ENCODE measurements at places on chromosomes 1 and 21.

DNA sequence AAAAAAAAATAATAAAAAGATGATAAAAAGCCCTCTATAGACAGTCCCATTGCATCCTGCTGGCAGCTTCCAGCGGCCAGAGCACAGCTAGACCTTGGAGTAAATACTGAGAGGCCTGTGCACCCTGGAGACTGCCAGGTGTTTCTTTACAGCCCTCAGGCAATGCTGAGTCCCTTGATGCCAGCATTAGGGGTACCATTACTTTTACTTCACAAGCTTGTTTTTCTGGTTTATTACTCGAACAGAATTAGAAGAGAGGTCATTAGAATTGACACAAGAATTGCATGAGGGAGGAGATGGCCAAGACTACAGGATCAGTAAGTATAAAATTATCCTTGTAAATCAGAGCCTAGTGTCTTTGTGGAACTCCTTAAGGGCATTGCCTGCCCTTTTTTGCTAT, 43.6 kb downstream of the AKNAD1 start:
- no peak for DNase-seq

DNA sequence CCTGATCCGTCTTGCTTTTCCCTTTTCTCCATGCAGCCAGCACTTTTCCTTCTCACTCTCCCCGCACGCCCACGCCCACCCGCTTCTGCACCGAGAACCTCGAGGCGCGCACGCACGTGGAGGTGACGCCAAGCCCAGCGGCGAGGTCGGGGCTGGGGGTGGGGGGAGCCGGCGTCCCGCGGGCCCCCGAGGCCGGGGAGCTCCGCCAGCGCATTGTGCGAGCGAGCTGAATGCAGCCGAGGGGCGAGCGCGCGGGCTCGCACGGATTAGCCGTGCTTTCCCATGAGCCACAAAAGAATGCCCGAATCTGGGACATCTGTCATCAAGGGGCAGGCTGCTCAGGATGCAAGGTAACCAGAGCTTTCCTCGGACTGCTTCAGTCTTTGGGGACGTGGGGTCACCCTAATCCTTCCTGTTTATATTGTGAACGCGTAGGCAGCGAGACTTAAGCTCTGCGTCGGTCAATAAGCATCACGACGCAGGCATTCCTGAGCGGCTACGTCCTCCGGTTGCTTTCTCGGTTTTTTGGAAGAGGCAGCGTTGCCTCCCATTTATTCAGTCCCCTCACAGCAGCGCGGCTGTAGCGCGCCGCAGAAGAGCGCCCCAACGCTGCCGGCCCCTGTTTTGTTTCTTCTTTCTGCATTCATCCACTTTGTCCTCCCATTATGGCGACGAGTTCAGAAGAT, 67.3 kb upstream of the AKT3 start:
- DNase-seq, result peak; percentile 59

GRCh38 chr1:20555758-20556120, 3.4 kb downstream of the FAM43B start:
- DNase-seq, result no peak

DNA sequence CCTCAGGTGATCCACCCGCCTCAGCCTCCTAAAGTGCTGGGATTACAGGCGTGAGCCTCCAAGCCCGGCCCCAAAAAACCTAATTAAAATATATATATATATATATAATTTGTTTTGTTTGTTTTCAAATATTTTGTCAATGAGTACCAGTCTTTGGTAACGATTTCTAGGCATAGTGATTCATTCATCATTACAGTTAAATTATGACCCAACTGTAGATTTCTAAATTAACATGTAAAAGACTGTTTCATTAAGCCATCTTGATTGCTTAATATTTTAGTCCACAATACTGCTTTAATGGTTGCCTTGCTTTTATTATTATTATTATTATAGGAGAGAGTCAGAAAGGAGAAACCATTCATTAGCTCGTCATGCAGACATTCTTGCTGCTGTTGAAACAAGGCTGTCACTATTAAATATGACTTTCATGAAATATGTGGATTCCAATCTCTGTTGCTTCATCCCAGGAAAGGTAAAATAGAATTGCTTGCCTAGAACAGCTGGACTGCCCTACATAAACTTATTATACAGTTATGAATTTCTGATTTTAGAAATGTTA, 19.9 kb downstream of the FBXO28 start:
- DNase-seq, result no peak

DNA sequence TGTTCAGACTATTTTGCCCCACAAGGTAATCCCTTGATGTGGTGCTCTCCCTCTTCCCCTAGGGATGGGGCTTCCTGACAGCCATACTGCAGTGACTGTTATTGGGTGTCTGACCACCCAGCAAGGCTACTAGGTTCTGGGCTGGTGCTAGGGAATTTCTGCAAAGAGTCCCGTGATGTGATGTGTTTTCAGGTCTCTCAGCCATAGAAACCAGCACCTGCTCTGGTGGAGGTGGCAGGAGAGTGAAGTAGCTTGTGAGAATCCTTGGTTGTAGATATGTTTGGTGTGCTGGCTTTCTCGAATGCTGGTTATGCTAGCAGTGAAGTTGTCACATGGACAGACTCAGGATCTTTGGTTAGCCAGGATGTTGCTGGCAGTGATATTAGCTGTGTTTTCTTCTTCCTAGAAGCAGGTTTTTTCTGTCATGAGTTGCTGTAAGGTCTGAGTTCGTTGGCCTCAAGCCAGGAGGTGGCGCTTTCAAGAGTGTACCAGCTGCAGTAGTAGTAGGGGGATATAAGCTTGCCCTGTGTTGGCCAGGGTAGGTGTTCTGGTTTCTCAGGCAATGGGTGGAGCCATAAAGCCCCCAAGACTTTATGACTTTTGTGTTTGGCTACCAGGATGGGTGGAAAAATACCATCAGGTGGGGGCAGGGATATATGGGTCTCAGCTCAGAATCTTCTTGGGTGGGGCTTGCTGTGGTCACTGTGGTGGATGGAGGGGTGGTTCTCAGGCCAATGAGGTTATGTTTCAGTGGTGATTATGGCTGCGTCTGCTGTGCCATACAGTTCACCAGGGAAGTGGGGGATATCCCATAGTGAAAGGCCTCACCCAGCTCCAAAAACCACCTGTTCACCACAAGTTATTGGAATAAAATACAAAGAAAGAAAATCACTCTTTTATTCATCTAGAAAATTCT, 1112.3 kb downstream of the KCNT2 start:
- no peak for DNase-seq

DNA sequence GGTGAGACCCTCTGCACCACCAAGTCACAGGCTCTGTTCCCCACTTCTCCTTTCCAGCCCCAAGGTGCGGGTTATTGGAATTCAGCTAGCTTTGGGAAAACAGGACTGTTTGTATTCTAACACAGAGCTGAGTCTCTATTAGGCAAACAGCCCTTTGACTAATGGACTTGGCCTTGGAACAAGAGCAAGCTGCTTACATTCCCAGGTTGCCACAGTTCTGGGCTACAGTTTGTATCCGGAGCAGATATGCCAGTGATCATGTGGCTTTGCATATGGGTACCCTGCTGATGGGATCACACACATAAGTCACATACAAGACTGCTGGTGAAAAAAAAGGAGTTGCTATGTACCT, 110.5 kb upstream of the COA6 start:
- DNase-seq, result no peak

DNA sequence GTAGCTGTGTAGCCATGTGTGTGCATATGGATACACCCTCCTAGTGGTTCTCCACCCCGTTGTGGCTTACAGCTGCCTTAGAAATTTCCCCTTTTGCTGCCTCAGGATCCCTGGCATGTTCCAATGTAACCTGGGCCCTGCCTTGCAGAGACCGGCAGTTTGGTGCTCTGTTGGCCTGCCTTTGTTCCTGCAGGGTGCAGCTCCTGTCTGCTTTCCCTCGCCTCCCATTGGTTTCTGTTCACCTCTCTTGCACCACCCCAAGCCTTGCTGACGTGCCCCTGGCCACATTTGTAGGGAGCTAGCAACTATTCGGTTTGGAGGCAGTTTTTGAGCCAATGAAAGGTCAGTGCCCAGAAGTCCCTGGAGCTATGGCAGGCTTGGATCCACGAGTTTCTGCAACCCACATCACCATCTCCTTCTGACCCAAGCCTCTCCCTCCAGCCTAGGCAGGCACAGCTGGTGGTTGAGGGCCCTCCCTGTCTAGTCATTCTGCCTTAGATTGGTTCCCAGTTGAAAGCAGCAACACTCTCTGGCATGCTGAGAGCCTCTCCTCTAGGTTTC, 54.9 kb downstream of the MAB21L3 start:
- DNase-seq, result no peak

DNA sequence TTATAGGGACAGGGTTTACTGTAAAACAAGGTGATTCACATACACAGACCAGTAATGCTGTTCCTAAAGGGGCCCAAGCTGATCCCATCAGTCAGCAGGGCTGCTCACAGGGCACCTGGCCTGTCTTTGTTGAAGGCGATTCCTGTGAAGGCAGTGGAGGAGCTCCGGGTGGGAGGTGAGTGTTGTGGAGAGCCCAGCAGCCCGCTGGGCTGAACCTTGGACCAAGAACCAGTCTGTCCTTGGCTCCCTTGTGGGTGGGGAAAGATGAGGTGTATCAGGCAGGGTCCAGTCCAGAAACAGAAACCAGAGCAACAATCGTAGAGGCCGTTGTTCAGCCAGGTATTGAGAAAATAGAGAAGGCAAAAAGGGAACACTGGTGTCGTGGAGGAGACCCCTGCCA, 12.5 kb downstream of the PDXK start:
- no peak for DNase-seq

DNA sequence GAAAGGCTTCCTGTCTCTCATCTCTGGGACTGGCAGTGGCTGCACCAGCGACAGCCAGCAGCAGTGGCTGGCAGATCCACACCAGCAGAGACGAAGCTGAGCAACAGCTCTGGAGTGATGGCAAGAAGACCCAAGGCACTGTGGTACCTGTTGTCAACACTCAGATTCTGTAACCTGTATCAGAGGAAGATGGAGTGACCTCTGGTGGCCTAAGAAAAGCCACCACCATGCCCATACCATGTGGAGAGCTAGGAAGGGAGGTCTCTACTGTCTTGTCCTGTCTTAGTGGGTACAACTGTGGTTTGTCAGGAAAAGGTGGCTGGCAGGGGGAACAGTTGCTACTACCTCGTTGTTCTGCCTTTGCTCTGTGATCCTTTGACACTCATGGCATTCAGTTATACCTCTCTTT, 22.5 kb upstream of the RHBDL2 start:
- no peak for DNase-seq

- DNase-seq, result no peak
Observed at GRCh38 chr21:42654179-42654912, 925 bp downstream of the PDE9A start.

GRCh38 chr1:111937147-111937725, 52.2 kb downstream of the KCND3 start:
- DNase-seq, result no peak

- DNase-seq, result no peak
Observed at GRCh38 chr1:233055879-233056641, 105.6 kb downstream of the NTPCR start.

DNA sequence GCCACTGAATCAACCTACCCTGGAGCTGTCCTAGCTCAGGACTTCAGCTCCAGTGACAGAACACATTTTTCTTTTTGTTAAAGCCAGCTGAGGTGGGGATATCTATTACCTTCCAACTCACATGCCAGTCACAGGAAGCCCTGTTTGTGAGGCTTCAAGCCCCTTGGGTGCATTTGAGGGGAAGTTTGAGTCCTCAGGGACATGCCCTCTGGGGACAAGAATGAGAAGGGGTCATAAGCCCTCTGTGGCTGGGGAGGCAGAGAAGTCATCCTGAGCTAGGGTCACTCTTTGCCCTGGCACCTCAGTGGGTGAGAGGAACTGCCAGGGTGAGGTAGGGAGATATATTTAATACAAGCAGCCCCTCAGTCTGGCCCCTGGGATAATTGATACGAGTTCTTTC, 33.5 kb upstream of the CLDN14 start:
- no peak for DNase-seq

DNA sequence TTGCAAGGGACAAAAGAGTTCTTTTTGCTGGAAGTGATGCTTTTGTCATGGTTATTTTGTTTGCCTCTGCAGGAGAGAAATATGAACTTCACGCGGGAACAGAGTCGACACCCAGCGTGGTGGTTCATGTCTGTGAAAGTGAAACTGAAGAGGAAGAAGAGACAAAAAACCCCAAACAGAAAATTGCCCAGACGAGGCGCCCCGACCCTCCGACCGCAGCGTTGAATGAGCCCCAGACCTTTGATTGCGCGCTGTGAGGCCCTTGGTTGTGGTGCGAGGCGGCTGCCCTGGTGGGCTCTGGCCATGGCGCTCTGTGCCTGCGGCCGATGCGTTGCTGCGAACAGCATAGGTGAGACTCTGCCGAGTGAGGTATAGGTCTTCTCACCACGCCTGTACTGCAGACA, 20.9 kb upstream of the NCMAP start:
- DNase-seq, result no peak

DNA sequence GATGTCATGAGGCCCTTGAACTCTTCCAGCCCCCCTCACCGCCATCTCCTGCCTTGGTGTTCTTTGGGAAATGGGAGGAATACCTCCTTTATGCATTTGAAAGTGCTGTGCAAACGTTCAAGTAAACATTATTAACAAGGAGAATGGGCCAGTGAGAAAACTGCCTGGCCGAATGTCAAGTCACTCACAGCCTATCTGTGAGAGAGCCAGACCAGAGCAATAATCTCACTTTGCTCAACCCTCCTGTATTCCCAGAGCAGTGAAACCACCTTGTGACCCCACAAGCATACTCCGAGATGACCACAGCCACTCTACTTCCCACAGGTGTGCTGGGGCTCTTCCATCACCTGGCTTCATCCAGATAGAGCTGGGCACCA, 5.2 kb downstream of the TAL1 start:
- DNase-seq, result no peak

- no peak for DNase-seq
Observed at GRCh38 chr1:86872086-86872485, 41.8 kb downstream of the SELENOF start.

- DNase-seq, result no peak
Observed at GRCh38 chr1:202935844-202936243, 8.8 kb upstream of the KLHL12 start.

DNA sequence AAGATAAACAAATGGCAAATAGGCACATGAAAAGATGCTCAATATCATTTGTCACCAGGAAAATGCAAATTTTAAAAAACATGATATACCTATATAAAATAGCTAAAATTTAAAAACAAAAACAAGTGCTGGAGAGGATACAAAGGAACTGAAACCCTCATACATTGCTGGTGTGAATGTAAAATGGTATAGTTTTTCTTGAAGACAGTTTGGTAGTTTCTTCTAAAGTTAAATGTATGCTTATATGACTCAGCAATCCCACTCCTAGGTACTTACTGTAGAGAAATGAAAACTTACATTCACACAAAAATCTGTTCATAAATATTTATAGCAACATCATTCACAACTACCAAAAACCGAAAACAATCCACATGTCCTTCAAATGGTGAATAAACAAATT, 11.2 kb downstream of the TAF12 start:
- DNase-seq, result no peak
